ENCODE measurements at places on chromosomes 7 and 10.

DNA sequence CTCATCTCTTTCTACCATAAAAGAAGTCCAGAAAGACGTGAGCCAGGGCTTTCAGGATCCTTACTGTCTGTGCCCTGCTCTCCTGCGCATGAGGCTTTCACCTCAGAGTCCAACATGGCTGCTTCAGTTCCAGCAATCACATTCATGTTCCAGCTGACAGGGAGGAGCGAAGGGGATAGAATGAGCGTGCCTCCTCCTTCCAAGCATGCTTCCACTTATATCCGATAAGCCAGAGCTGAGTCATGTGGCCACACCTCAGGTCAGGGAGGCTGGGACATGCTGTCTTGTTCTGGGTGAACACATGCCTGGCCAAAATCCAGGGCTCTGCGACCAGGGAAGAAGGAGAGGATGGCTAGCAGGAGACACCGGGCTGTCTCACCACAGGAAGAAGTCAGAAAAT is 248.2 kb downstream of the SKAP2 start:
- DNase-seq, result no peak

DNA sequence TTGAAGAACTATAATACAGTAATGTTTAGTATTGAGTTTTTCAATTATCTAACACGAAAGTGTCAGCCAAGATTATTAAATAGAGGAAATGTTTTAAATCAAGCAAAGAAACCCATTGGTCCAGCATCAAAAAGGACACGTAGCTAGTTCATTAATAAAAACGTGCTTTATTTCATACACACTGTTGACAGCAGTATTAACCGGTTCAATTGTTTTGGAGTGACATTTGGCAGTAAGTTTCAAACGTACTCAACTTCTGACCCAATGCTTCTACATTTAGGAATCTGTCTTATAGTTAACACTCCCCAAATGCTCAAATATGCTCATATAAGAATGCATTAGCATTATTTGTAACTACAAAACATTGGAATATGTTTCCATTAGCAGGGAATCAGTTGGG is 41.3 kb downstream of the SLC16A12 start:
- DNase-seq, result no peak

GRCh38 chr10:92844746-92845145 is 3.6 kb upstream of the EXOC6 start:
- no peak for DNase-seq

- no peak for DNase-seq
These were observed 13.2 kb upstream of the PWWP2B start for GRCh38 chr10:132383751-132384196.

DNA sequence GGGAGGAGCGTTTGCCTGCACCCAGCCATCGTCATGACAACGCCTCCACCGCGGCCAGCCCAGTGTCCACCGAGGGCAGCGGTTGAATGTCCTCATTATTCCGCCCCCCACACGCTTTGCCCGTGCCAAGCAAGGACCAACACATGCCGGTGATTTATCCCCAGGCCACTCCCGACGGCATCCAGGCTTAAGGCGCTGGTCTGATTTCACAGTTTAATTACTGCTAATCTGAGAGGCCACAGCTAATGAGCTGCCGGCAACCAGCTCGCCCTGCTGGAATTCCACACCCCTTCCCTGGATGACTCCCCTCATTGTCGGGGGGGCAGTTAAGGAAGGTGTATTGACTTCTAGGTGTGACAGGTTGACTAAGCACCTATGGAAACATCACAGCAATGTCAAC is 432.3 kb downstream of the DNAJB6 start:
- DNase-seq, result no peak

GRCh38 chr7:44796034-44796503 is 412 bp upstream of the PPIA start:
- no peak for DNase-seq

DNA sequence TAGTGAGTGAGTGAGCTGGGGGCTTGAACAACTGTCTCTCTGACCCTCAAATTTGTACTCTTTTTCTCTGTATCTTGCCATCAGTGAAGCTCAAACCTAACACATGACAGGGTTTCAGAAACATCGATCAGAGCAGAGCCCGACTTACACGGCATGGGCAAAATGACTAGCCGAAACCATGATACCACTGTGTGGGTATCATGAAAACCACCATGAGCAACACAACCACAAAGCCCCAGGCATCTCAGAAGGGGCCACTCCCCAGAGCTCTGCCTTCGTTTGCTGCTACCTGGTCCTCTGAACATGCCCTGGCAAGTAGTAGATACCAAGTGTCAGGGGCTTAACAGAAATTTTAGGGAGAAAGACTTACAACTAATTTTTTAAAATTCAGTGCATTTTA is 308.5 kb downstream of the WDR11 start:
- no peak for DNase-seq

GRCh38 chr7:143183024-143183423 is at the start of gene TAS2R39:
TAS2R39 (plus strand) TSS chr7:143183419; CDS start chr7:143183419, 0 bp downstream.
- no peak for DNase-seq

DNA sequence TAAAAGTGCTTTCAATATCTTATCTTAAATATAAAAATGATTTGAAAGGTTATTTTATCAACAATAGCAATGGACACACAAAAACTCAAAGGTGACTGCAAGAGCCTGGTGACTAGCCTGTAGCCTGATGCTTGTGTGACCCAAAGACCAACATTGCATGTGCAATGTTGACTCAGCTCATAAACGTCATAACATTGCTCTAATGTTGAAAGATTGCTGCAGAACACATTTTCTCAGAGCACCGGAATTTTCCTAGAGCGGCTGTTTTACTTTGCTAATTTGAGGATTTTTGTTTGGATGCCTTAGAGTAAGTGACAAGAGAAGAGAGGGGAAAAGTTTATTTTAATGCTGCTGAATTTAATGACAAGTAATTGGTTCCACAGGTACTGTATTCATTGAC is 107.1 kb downstream of the RAB18 start:
- DNase-seq, result peak; percentile 32

GRCh38 chr7:73870041-73870492 is 9.1 kb downstream of the TMEM270 start:
- DNase-seq, result no peak

- DNase-seq, result peak; percentile 84
These were observed 46.2 kb downstream of the AOC1 start for GRCh38 chr7:150898475-150899011.

DNA sequence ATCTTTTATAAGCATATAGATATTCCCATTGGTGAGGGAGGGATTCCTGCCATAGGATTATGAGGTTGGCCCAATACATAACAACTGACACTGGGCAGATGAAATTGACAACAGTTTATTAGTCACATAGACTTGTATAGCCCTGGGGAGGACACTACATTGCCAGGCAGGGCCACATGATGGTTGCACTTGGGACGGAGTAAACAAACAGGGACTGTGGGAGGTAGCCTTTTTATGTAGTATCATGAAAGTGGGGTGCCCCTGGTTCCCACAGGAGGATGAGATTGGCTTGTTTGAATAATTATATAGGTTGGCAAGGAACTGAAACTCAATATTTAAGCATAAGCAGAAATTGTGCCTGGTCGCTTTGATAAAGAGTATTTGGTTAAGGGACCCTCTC is 23.5 kb downstream of the TRIM24 start:
- DNase-seq, result no peak

- DNase-seq, result no peak
These were observed 3.9 kb upstream of the COL17A1 start for GRCh38 chr10:104089621-104090020.

DNA sequence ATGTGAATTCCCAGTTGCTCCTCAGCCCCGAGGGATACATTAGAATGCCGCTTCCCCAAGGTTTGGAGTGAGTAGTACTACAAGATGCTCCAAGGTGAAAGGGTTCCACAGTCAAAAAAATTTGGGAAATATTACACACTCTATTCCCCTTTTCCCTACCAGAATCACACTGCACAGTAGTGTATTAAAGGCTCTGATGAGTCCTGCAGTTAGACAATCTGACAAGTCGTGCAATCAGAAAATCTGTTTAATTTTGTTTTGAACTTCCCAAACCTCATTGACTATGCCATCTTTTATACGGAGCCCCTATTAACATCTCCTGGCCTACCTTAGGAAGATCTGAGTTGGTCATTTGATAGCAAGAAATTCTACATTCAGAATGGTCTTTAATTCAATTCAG is 13.6 kb upstream of the UCMA start:
- no peak for DNase-seq

- no peak for DNase-seq
These were observed 474.9 kb downstream of the KCNMA1 start for GRCh38 chr10:77162697-77163096.

- peak; percentile 22 for DNase-seq
These were observed 49.9 kb downstream of the C10orf67 start for GRCh38 chr10:23294638-23295247.

DNA sequence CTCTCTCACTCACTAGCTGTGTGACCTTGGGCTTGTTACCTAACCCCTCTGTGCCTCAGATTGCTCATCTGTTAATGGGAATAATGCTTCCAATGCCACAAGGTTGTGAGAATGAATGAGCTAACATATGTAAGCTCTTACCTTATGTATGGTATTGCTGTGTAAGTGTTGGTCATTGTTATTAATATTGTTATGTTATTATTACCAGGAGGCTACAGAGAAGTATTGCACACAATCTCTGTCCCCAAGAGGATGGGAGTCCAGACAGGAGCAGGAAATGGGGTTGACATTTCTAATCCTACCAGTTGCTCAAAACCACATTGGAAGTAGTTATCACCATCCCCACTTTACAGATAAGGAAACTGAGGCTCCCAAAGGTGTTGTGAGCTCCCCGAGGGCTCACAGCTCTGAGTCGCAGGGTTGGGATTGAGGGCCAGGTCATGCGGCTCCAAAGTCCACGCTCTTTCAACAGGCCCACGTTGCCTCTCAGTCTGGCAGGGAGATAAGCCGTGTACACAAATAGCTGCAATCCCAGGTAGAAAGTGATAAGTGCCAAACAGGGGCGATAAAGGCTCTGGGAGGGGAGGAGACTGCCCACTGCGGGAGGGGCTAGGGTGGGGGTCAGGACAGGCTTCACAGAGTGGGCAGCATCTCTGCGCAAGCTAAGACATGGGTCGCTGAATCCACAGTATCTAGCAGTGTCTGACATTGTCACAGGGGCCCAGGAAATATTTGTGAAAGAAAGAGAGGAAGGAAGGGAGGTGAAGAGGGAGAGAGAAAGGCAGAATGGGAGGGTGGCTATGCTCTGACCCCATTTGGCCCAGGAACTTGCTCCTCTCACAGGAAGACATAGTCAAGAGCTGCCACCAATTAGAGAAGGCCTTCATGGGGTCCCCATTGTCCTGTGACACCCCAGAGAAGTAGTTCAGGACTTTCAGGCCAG is 9.6 kb upstream of the ZMIZ1 start:
- no peak for DNase-seq

DNA sequence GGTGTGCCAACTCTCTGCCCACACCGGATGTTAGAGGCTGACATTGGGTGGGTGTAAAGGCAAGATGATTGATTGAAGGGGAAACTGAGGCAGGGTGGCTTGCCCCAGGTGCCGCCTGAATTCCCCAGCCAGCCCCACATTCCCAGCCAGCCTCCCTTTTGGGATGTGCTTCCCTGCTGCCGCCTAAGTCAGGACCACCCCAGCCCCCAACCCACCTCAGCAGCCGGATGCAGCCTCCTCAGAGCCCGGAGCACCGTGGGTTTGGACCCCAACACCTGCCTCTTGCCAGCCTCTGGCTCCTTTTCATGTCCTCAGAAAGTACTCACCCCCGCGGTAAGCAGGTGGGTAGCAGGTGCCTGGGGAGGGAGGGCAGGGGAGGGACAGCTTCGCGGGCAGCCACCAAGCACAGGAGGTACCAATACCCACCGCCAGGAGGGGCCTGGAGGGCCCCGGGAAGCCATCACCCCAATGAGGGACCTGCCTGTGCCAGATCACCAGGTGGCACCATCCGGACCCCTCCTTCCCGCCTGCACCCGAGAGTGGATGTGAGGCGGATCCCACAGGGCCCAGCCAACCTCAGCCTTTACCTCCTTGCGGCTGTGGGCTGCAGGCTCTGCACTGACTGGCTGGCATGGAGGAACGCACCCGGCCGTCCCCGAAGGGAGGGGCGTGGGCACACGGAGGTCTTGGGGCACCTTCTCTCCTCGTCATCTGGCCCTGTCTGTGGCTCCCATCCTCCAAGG is 60.5 kb downstream of the PWWP2B start:
- no peak for DNase-seq

DNA sequence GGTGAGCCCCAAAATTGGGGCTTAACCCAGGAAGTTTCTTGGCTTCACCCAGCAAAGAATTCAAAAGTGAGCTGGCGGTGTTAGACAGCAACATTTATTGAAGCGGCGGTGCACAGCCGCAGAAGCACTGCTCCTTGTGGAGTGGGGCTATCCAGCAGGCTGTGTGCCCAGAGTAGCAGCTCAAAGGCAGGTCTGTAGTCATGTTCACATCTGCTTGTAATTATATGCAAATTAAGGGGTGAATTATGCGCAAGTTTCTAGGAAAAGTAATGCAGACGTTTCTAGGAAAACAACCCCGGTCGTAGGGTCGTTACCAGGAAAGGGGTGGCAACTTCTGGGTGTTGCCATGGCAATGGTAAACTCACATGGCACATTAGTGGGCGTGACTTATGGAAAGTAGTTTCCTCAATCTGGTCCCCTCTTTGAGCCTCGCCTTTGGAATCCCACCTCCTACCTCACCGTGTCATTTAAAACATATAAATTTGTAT is 13.7 kb upstream of the KBTBD2 start:
- peak; percentile 90 for DNase-seq

- DNase-seq, result peak; percentile 38
These were observed 33.8 kb upstream of the LOXL4 start for GRCh38 chr10:98301664-98302319.

DNA sequence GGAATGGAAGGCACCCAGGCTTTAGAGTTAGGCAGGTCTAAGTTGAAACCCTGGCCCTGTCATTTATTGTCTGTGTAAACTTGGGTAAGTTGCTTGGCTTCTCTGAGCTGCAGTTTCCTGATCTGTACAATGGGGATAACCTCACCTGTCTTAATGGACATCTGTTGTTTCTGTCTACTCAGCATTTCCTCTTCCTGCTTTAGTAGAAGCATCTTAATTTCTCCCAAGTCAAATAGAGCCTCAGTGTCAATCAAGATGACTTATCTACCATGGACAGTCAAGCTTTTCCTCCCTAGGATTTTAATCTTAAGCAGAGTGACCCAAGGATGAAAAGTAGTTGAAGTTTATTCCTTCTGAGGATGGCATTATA is 119.7 kb downstream of the FZD1 start:
- DNase-seq, result no peak

GRCh38 chr10:53846809-53847208 is 954.2 kb downstream of the PCDH15 start:
- DNase-seq, result no peak

GRCh38 chr7:155724327-155725005 is 80.0 kb downstream of the RBM33 start:
- no peak for DNase-seq

- no peak for DNase-seq
These were observed 227.2 kb upstream of the KLF14 start for GRCh38 chr7:130961128-130961601.

- DNase-seq, result no peak
These were observed 33.5 kb downstream of the REEP3 start for GRCh38 chr10:63554657-63555056.
